ENCODE measurements at places on chromosomes 16 and 17.

DNA sequence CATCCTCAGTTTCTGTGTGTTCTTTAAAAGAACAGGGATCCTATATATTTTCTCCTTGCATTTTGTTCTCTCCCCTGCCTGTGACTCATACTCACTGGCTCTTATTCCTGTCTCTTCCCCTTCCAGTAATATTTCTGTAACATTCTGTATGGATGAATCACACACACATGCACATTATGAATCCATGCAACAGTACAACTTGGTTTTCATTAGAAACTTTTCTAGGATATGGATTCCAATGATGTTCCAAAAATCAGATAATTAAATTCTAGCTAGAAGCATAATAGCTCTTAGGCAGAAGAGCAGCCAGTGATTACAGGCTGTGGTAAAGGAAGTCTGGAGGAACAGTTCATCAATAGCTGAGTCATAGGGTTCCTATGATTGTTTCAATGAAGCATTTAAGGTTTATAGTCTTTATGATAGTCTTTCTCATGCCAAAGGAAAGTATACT is 119.6 kb upstream of the PMFBP1 start:
- no peak for DNase-seq

- DNase-seq = no peak
Measured at GRCh38 chr17:17897442-17897841, 60.7 kb upstream of the SREBF1 start.

GRCh38 chr16:89006036-89006752 is 29.2 kb upstream of the CBFA2T3 start:
- DNase-seq = no peak

- no peak for DNase-seq
Measured at GRCh38 chr16:3726021-3726687, 8.8 kb upstream of the TRAP1 start.

DNA sequence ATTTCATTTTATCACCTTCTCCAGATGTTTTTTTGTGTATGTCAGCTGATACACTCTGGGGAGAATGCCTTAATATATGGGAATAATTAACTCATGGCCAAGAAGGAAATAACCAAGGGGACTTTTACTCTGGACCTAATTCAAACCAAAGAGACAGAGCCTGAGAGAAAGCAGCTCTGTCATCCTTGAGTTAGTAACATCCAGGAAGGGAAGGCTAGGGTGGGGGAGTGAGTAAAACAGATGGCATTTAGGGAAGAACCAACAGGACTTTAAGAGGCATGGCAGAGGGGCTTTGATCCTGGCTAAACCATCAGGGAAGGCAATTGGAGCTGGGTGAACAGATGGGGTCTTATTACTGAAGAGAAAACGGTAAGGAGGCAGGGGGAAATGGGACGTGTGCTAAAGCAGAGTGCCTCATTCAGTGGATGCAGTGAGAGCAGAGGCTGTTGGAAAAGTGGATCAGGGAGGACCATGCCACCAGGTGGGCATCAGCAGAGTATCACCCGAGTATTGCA is 2.5 kb upstream of the SMPD3 start:
- no peak for DNase-seq

DNA sequence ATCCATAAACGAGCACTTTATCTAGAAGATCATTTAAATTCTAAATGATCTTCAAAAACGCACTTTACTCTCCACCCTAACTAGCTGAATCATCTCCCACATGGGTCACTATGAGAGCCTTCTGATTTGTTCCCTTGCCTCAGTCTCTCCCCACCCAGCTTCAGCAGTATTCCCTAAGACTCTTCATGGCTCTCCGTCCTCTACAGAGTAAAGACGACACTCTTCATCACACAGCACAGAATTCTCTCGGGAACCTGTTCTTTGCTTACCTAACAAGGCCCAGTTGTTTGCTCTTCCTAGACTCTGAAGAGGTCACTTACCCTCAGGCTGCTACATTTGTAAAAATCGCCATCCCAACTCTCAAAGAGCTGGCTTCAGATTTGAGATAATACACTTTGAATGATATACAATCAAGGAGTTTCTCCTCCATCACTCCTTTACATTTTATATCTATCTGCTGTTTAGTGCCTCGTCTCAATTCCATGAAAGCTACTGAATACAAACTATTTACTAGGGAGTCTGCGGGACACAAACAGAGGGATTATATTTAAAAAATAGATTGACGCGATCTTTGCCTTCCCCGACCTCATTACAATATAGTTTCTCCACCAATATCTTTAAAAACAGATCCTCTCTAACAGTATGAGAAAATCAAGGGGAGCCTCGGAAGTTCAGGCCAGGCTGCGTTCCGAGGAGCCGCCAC is 511 bp upstream of the LIG3 start:
- DNase-seq = peak; percentile 13

DNA sequence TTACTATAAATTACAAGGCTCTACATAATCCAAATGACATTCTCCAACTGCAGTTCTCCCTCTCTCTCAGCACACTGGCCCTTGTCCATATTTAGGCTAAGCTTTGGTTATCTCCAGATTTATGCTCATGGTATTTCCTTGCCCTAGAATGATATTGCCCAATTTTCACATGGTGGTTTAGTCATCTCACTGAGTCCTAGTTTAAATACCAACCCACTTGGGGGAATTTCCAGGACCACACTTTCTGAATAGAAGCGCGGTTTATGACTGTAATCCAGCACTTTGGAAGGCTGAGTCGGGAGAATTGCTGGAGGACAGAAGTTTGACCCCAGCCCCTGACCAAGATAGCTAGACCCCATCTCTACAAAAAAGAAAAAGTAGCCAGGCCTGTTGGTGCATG is 280.1 kb upstream of the MON1B start:
- DNase-seq = no peak

- no peak for DNase-seq
Measured at GRCh38 chr17:9937901-9938300, 32.8 kb upstream of the RCVRN start.

DNA sequence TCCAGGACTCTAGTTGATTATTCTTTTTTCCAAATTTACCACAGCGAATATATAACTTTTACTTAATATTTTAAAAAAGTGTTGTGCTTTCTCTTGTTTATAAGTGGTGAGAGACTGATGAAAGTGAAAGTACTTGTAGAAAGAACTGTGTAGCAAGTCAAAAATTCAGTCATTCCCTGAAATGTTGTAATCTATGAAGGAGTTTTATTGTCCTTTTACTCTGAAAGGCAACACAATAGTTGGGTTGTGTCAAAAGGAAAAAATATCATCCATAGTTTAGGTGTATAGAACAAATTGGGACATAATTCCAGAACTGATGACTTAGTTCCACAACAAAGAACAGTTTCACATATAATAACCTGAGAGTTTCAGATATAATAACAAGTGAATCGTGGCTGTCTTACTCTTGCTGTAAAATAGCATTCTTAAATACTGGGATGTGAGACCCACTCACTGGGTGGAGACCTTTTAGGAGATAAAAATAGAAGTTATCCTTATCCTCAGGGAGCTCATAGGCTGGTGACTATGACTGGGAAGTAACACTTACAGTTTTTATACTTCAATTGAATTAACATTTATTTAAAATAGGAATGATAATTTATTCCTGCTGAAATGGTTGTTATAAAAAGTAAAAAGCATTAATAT is 20.6 kb downstream of the CYB5B start:
- peak; percentile 47 for DNase-seq

- DNase-seq = no peak
Measured at GRCh38 chr16:67474551-67475455, 6.2 kb downstream of the ATP6V0D1 start.

GRCh38 chr17:65231662-65232335 is 94.6 kb downstream of the RGS9 start:
- DNase-seq = peak; percentile 74

DNA sequence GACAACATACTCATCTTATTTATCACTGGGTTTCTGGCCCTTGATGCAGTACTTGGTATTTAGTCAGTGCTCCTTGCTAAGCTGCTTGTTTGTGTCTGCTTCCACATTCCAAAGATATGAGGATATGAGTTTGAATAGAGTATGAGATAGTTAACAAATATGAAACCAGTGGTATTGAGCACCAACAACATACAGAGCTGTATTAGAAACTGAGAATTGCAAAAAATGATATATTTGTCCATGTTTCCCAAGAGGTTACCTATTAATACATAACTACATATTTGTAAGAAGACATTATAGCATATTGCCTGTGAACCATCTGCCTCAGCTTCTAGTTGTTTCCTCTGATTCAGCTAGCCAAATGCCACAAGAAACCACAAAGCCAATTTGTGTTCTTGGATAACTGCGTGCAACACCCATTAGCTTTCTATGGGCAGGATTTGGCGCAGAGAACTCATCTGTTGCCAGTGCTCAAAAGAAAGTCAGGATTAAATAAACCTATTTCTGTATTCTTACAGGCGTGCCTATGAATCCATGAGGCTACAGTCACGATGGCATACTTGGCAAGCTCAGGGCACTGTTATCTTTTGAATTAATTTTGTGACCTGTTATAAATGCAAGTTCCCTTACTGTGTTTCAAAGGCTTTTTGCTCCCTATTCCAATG is 194.4 kb downstream of the MAP2K6 start:
- peak; percentile 13 for DNase-seq

- peak; percentile 89 for DNase-seq
Measured at GRCh38 chr16:89246903-89247733, 29.6 kb downstream of the ZNF778 start.

GRCh38 chr16:77928096-77928495 is 94.3 kb upstream of the CLEC3A start:
- DNase-seq = no peak

GRCh38 chr17:39197380-39198185 is at the start of gene CACNB1:
Gene CACNB1, minus strand, starts transcription at chr17:39197669. Its CDS starts 174 bp downstream, at chr17:39197495.
- DNase-seq = peak; percentile 90

- no peak for DNase-seq
Measured at GRCh38 chr17:78493450-78493849, 83.7 kb downstream of the DNAH17 start.

DNA sequence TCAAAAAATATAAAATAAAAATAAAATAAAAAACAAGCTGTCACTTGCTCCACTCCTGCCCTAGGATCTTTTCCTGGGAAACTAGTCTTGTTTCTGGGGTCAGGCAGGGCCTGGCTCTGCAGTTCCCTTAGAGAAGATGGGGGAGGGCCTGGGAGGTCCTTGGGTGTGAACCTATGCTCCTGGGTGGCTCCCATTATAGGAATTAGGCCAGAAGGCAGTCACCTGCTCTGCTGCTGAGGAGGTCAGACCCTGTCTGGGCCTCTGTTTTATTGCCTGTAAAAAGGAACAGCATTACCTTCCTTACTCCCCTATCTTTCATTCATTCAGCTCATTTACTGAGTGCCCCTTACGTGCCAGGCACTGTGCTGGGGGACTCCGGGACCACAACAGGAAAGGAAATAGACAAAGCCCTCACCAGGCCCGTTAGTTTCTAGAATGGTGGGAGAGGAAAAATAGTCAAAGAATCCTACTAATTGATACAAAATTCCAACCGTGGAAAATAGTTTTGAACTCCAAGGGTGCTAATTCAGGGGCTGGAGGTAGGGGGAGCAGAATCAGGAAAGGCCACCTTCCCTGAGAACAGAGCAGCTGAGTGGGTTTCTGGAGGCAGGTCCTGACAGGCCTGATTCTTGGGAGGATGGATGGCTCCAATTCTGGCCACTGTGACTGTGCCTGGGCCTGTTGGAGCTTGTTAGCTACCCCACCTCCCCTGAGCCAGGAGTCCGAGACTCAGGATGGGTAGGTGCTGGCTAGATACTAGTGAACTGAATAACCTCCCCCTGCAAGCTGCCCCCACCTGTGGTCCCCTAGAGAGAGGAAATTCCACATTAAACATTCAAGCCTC is 1.3 kb upstream of the SLC46A1 start:
- DNase-seq = no peak

DNA sequence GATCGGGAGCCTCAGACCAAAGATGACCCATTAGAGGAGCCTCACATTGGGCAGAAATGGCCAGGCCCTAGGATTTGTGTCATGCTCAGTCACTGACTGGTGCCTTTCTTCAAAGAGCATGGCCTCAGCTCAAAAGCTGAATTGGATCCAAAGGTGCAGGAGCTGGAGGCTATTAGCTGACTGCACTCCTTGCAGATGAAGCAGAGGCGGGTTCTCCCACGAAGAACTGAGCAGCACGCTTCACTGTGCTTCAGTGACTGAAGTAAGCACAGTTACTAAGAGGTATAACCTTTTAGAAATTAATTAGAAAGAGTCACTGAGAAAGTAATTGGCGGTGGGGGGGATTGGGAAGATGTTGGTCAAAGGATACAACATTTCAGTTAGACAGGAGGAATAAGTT is 18.7 kb upstream of the COX10 start:
- no peak for DNase-seq

DNA sequence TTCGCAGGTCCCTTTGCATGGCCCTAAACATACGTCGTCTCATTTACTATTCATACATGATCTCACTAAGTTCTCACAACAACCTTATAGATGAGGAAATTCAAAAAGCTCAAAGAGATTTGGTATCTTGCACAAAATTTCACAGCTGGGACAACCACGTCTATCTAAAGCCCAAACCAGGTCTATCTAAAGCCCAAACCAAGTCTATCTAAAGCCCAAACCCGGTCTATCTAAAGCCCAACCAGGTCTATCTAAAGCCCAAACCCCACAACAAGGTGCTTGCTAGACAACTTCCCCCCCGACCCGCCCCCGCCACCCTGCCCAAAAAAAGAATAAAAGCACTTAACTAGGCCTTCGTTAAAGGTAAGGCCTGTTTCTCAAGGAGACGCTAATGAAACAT is 174.9 kb downstream of the VPS53 start:
- no peak for DNase-seq

DNA sequence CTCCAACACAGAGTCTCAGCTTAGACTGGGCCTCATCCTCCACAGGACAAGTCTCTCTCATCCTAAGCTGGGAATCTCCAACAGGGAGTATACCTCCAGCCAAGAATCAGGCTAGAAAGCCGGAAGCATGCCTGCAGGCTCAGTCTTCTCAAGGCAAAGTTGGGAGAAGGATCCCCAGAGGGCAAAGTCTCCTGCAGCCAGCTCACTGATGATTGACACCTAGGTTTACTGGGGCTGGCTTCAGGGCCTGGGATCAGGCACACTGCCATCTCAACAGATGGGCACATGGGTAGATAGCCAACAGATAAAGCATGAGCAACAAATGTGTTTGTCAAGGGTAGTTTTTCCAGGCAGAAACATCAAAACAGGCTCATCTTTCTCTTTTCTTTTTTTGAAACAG is 56.1 kb upstream of the TOX3 start:
- no peak for DNase-seq

GRCh38 chr16:79750311-79750710 is 149.8 kb upstream of the MAF start:
- DNase-seq = no peak

GRCh38 chr17:44188576-44189403 is 2.0 kb downstream of the TMUB2 start:
- peak; percentile 12 for DNase-seq

- no peak for DNase-seq
Measured at GRCh38 chr16:8785408-8785807, 12.0 kb downstream of the TMEM186 start.

GRCh38 chr17:82402865-82403264 is 15.3 kb upstream of the HEXD start:
- DNase-seq = no peak

Data from lung (tissue), 17 donors.